ENCODE measurements at places on chromosomes 4 and X.
A peak's percentile ranks its signal among the peaks of the same experiment; 100 is the strongest.

DNA sequence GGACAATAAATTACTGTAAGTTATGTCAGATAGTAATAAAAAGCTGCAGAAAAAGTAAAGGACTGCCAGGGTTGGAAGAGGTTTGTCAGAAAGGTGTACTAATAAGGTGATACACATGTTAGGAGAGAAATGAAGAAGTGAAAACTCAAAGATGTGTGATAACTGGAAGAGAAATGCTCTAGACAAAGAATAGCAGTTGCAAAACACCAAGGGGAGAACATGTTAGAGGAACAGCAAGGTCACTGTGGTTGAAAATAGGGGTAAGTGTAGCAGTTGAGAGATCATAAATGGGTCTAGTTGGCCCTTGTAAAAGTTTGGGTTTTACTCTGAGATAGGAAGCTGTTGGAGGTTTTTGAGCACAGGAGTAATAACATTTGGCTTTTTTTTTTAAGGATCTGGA is 46.9 kb downstream of the HSPA4L start:
- DNase-seq = no peak

- DNase-seq = no peak
Observed at GRCh38 chr4:3010577-3010976, 47.2 kb downstream of the GRK4 start.

DNA sequence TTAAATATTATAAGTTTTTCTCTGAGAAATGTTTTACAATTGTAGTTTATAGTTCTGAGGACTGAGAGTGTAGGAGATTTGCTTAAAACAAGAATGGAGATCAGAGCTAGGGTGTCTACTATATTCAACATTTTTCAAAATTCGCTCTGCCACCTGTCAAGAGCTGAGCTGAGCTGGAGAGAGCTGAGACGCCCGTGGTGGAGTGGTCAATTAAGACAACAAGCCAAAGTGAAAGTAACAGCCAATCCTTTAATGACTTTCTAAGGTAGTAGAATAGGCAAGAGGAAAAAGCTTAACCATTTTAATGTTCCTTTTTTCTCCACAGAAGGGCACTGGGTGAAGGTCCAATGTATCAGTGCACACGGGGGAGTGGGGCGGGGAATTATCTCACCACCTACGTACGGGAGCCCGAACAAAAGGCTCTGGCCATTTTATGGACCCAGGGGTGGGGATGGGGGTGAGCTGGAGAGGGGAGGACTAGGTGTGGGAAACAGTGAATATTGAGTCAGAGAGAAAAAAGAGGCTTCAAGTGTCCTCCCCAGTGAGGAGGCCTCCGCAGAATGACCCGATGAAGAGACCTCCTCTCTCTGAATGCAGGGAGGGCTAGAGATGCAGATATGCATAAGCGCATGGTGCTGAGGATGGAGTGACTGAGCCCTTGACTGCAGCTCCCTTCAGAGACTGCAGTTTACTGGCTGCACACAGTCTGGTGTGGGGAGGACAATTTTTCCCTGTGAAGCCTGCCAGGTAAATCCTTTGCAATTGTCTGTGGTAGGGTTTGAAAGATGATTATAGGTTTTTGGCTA is 60.8 kb downstream of the SPCS3 start:
- no peak for DNase-seq

- no peak for DNase-seq
Observed at GRCh38 chr4:83828601-83829000, 292.7 kb downstream of the GPAT3 start.

DNA sequence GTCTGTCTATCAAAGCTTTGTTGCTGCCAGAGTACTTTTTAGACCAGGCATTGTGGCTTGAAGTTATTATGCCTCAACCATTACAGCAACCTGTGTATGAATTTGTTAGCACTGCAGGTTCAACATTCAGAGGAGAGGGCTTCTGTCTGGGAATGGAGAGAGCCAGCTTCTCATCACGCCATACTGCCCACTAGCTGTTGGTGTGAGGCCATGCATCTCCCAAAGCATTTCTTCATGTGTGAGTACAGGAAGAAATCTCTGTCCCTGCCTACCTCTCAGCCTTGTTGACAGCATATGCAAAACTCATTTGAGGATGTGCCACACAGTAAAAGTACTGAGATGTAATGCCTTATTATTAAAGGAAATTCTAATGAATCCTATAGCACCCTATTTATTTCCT is 76.9 kb upstream of the PPARGC1A start:
- no peak for DNase-seq

DNA sequence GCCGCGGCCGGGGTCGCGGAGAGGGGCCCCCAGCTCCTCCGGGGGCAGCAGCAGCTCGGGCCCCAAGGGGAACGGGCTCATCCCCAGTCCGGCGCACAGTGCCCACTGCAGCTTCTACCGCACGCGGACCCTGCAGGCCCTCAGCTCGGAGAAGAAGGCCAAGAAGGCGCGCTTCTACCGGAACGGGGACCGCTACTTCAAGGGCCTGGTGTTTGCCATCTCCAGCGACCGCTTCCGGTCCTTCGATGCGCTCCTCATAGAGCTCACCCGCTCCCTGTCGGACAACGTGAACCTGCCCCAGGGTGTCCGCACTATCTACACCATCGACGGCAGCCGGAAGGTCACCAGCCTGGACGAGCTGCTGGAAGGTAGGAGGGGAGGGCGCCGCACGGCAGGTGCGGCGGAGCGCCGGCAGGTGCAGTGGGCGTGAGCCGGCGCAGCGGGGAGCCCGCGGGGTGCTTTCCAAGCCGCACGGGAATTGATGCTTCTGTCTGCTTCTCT is 886 bp downstream of the DCLK2 start:
- DNase-seq = no peak

GRCh38 chrX:139202742-139203420 is 327.7 kb upstream of the F9 start:
- DNase-seq = no peak

DNA sequence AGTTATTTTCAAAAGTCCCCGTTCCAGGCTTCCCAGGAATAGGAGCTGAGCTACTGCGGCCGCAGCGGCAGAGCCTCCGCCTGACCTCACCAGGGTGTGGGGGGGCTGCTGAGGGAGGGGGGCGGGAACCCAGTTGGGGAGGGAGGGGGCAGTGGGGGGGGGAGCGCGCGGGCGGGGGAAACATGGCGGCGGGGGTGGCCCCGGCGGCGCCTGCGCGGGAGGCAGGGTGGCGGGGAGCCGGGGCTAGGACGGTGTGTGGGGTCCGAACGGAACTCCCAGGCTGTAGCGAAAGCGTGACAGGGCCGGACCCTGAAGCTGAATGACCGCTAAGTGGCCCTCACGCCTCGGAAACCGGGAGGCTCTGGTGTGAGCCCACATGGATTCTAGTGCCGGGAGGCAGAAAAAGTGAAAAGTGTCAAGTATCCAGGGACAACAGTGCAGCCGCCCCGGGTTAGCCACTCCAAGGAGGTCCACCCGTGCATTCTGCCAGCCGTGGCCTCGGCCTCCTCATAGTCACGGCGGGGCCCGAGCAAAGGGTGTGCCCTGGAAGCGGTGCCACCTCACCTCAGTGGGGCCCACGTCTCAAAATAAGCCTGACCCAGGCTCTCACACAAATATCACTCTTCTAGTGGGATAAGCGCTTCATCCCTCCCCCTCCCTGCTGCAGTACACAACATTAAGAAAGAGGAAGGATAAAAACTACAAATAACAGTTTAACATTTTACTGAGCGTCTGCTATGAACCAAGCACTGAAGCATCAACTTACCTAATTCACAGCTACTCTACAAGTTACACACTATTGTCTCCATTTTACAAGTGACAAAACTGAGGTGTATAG is at the start of gene KLHL13:
Gene KLHL13, minus strand, starts transcription at position 98 of the 838 bp plus-strand sequence. CDS start 88,337 bp downstream, outside the sequence.
- DNase-seq = no peak

GRCh38 chrX:11757397-11757718 is 679 bp upstream of the MSL3 start:
- DNase-seq = no peak

- DNase-seq = no peak
Observed at GRCh38 chrX:136256026-136256425, 4.8 kb upstream of the MAP7D3 start.

GRCh38 chr4:94978904-94979303 is 221.1 kb downstream of the BMPR1B start:
- peak; percentile 55 for DNase-seq

DNA sequence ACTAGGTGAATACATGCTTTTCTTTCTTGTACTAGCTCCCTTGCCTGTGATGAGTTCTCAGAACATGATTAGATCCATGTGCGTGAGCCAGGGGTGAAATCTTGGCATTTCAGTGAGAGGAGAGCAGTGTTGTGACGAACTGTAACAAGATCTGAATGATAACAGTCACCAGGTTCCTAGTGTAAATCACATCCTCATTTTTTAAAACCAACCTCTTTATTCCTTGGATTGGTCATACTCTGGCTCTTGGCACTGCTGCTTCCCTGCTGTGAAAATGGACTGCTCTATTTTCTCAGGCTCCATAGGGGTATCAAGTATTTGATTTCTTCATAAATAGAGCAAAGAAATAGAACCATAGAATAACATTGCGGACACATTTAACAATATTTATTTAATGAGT is 206.3 kb downstream of the SLC4A4 start:
- DNase-seq = peak; percentile 54

DNA sequence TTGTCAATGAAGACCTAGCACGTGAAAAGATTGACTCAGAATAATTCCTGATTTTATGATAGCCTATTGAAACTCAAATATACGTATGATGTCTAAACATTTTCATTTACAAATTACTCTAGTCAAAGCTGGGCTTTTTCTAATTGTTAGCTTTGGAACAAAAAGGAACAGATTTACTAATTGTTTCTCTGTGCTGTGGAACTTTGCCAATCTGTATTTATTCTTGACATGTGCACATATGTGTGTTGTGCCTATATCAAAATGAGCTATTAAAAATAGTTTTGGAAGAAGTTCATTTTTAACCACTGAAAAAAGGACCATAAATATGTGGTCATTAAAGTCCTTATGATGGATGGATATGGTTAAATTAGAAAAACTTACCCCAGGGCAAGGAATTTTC is 85.4 kb upstream of the PACRGL start:
- no peak for DNase-seq

DNA sequence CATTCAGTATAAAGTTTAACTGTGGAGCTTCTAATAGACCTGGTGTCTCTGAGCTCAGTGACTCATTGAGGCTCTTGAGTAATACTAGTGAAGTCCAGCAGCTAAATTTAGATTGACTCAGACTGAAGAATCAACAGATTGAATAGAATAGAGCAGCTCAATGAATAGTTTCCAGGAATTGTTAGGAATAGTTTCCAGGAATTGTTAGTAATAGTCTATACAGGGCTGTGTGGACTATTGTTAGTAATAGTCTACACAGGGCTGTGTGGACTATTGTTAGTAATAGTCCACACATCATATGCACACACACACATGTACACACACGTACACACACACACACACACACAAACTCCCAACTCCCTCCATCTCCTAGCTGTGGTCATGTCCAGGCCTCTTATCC is 3.0 kb downstream of the GIMD1 start:
- peak; percentile 95 for DNase-seq

GRCh38 chr4:85792376-85793232 is 317.7 kb downstream of the ARHGAP24 start:
- no peak for DNase-seq

DNA sequence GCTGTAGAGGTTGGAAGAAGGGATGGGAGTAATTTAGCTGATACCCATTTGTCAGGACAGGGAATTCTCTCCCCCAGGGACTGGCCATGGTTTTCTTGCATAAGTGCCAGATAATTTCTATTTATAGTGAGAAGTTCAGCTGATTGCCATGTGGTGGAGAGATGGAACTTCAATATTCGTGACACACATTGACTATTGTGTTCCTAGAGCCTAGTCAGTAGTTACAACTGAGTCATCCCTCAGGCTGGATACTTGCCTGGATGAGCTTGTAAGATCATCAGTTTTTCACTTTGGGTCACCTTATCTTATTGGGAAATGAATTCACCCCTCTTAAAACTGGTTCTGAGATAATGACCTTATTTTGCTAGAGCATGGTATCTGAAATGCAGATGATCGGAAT is 32.2 kb downstream of the CFAP299 start:
- peak; percentile 8 for DNase-seq

GRCh38 chr4:158827543-158827981 is 58.7 kb downstream of the FNIP2 start:
- DNase-seq = no peak

DNA sequence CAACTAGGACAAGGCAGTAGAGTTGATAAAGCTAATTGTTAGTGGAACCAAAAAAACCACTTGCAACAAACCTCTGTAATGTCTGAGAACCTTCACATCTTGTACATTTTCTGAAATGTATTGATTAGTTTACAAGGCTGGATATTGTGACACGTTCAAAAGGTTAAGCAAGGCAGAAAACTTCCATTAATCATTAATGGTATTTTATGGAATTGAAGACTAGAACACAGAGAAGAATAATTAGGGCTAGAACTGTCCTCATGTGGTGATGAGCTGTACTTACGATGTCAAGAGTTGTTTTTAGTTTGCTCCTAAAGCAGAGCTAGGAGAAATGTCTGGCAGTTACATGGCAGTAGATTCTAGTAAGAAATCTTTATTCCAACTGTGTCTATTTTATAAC is 12.3 kb downstream of the GC start:
- DNase-seq = no peak

GRCh38 chr4:138879757-138880156 is 135.8 kb upstream of the NOCT start:
- no peak for DNase-seq

GRCh38 chr4:188002751-188003150 is 7.2 kb downstream of the ZFP42 start:
- DNase-seq = no peak

GRCh38 chr4:26751838-26752237 is 108.8 kb upstream of the STIM2 start:
- no peak for DNase-seq

DNA sequence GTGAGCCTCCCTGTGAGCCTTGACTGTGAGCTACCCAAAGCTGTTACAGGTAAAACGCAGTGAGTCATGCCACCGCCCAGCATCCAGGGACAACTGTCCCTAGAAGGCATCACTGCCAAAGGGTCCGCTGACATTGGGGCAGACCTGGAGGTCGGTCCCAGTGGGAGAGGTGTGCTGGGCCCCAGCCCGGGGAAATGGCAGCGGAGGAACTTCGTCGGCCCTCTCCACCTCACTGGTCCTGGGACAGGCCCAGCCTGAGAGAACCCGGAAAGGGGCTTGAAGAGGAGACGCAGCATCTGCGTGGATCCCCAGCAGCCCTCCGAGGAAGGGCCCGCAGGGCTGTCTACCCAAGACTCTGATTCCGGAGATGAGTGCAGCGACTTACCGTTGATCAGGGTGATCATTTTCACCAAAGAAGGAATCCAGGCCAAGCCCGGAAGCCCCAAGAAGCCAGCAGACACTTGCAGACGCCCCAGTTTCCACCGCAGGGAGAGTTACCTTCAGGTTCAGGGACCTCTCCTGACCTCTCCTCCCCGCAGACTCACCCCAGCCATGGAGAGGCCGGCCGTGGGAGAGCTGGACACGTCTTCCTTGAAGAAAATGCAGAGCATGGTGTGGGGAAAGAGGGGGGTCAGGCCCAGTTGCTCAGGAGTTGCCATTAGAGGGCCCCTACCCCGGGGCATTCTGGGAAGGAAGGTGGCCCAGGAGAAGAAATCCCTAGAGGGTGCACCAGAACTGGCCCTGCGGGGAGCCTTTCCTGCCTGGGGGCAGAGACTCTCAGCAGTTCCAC is 51.2 kb downstream of the CXorf49B start:
- DNase-seq = no peak
